ENCODE measurements at places on chromosomes 3 and 15.

GRCh38 chr3:32420126-32421038 is 28.7 kb downstream of the CMTM7 start:
- no peak for DNase-seq

DNA sequence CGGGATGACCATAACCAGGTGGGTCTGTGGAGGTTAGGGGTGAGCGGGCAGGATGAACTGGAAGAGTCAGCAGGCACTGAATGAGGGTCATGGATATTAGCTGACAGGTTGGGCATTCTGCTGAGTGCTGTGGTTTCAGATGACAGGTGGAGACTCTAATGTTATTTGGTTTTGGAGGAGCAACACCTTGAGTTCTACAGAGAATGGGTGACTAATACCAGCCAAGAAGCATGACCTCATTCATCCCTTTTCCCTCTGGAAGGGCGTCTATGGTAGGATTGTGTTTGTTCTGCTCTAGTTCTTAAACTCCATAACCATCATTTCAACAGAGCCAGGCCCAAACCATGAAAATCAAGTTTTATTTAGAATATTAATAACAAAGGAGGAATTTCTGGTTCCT is 550.7 kb upstream of the LMCD1 start:
- DNase-seq = no peak

GRCh38 chr15:33152502-33153109 is 41.9 kb downstream of the FMN1 start:
- DNase-seq = no peak

DNA sequence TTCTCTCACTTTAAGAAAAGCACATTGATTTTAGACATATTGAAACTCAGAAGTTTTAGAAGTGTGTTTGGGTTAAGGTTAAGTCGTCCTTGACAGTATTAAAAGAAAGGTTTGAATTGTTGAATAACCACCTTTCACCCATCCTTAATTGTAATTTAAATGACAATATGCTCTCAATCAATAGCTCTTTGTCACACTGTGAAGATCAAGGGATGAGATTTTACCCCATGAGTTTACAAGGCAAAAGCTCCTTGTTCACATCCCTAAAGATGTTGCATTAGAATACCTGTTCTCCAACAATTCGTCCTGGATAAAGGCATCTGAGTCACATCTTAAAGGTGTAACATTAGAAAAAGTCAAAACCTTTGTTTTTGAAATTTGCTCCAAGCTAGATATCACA is 220.4 kb upstream of the MDFIC2 start:
- DNase-seq = no peak

DNA sequence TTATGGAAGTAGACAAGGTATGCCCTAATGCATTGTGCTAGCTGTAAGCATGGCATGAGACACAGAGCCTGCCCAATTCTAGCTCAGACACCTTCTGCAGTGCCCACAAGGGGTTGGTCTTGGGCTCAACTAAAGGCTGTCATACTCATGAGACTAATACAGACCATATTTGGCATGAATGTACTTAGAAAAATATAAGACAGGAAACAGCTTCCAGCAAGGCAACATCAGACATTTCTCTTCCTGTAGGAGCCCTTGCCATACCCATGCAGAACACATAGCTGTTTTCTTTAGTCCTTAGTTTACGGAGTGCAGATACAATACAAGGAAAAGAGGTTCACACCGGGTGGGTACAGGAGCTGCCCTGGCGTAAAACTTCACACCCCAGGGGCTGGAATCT is 30.5 kb upstream of the NR1I2 start:
- no peak for DNase-seq

DNA sequence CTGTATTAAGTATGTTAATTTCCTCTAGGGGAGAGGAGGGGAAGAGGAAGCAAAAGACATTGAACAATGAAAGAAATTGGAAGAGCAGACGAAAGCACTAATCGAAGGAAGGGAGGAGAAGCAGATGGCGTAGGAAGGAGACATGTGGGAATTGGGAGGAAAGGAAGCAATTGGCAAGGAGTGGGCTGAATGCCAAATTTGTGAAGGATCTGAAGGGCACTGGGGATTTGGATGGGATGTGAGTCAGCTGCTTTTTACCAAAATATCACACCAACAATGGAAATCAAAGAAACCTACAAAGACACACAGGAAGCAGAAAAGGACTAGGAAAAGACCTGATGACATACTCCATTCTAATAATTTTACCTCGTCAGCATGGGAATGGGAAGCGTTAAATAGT is 1029.8 kb downstream of the ROBO1 start:
- no peak for DNase-seq

GRCh38 chr3:128532012-128532983 is 39.3 kb upstream of the GATA2 start:
- no peak for DNase-seq

GRCh38 chr15:76343313-76343996 is 6.9 kb downstream of the ISL2 start:
- no peak for DNase-seq

GRCh38 chr3:44825264-44825925 is 36.3 kb upstream of the TMEM42 start:
- no peak for DNase-seq

DNA sequence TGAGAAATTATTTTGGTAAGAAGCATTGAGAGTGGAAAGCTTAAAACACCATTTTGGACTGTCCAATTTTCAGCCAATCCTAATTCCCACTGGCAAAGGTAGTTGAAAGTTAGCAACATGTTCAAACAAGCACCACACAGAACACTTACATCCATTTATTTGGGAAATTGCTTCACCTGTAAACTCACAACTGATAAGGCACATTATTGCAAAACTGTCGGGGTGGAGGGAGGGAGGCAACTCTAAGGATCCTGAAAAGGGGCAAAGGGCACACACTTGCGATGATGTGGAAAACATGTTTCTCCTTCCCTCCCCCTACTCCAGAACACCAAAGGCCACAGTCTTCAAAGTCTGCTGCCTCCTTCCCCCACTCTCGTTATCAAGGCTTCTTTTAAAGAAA is 9.4 kb downstream of the TMEM41A start:
- no peak for DNase-seq

DNA sequence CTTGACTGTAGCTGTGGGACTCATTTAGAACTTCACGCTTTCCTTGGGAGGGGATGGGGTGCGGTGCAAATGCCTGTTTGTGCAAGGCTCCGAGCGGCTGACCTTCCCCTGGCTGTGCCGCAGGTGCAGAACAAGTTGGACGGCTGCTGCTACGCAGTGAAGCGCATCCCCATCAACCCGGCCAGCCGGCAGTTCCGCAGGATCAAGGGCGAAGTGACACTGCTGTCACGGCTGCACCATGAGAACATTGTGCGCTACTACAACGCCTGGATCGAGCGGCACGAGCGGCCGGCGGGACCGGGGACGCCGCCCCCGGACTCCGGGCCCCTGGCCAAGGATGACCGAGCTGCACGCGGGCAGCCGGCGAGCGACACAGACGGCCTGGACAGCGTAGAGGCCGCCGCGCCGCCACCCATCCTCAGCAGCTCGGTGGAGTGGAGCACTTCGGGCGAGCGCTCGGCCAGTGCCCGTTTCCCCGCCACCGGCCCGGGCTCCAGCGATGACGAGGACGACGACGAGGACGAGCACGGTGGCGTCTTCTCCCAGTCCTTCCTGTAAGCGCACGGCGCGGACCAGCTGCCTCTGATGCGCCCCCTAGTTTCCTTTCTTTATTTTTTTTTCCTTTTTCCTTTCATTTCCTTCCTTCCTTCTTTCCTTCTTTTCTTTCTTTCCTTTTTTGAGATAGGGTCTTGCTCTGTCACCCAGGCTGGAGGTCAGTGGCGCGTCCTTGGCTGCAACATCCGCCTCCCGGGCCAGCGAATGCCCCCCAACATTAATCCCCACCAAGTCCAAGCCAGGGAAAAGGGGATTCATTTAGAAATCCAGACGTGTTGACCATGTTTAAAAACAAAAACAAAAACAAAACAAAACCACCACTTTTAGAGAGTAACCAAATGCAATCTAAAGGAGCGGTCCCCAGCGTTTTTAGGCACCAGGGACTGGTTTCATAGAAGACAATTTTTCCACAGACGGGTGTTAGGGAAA is 42.7 kb downstream of the EIF2AK4 start:
- DNase-seq = no peak

DNA sequence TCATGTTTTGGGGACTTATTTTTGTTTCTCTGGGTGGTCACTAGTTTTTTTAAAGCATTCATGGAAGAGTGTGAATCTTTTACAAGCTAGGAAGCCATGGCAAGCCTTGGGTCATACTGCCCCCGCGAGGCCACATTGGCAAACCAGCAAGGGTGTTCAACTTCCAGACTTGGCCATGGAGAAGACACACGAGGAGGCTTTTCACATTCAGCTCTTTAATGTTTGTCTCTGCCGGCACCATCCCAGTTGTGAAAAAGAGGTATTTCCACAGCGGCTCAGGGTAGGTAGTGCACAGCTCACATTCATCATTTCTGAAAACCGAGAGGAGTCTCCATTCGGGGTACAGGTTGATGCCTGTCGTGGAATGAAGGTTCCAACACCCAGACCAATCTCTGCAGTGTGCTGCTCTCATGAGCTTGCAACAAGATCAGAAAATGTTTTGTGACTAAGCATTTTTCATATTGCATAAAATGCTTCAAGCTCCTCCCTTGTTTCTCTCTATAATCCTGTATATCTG is 7.7 kb downstream of the CCR5 start:
- peak; percentile 26 for DNase-seq

DNA sequence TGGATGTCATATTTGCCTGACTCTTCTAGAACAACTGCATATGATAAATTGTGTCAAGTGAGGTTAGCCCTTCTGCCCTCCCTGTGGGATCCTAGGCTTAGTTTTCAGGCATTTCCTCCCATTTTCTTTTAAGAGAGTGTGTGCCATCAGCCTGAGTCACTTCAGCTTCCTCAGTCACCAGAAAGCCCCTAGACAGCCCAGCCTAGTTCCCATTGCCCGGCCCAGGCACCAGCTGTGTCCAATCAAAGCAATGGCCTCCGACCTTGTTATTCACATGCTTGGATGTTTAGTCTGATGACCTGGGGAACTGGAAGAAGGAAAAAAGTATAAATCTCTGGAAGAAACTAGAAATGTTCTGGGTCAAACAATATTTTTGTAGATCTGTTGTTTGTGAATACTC is 221.9 kb upstream of the LRIG1 start:
- no peak for DNase-seq

DNA sequence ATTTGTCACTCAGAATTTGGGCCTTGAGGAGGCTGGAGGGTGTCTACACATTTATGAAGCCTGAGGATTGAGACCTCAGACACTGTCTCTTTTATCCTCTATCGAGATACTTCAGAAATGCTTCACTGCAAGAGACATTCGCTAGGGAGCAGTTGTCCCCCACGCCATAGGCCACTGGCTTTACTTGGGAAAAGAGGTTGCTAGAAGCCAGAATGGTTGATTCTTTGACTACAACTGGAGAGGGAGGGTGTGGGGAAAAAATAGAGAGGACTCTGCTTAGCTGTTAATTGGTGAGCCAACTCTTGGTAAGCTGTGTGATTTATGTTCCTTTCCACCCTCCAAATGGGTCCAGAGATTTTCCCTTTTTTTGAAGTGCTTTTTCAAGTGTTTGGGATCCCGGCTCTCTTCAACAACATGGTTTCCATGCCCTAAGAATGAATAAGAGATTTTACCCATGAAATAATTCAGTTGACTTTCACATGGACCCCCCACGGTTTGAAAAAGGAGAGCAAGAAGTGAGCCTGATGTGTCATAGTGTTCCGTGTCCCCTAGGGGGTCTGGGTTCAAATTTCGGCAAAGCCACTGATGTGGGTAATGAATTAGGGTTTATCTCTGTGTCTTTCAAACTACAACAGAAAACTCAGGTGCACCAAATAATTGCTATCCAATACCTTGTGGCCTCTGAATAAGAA is 2.7 kb downstream of the BOC start:
- DNase-seq = no peak

- no peak for DNase-seq
Observed at GRCh38 chr15:56454836-56455235, 10.1 kb downstream of the MNS1 start.

DNA sequence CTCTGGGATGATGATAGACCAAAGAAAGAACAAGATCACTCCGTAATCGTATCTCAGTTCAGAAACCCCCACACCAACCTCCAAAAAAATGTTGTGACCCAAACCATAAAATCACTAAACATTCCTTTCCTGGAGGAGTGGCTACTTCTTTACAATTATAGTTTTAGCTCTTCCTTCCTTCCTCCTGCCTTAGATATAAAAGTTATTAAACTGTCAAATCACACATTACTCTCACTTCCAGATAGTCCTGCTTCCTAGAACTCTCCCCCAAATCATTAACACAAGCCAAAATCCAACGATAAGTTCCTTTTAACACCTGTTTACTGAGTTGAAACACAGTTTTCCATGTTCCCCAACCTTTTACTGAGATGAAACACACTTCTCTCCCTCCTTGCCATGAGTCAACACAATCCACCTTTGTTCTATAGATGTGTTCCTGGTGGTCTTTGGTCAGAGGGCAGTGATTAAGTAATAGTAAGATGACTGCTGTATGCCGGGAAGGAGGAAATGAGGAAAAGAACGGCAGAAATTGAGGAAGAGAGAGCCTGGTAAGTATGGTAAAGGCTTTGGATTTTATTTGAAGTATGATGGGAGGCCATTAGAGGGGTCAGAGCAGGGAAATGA is 8.3 kb upstream of the CRYGS start:
- no peak for DNase-seq

GRCh38 chr3:177795859-177796258 is 598.6 kb upstream of the TBL1XR1 start:
- DNase-seq = no peak

GRCh38 chr15:33453761-33454160 is 143.0 kb downstream of the RYR3 start:
- DNase-seq = no peak

DNA sequence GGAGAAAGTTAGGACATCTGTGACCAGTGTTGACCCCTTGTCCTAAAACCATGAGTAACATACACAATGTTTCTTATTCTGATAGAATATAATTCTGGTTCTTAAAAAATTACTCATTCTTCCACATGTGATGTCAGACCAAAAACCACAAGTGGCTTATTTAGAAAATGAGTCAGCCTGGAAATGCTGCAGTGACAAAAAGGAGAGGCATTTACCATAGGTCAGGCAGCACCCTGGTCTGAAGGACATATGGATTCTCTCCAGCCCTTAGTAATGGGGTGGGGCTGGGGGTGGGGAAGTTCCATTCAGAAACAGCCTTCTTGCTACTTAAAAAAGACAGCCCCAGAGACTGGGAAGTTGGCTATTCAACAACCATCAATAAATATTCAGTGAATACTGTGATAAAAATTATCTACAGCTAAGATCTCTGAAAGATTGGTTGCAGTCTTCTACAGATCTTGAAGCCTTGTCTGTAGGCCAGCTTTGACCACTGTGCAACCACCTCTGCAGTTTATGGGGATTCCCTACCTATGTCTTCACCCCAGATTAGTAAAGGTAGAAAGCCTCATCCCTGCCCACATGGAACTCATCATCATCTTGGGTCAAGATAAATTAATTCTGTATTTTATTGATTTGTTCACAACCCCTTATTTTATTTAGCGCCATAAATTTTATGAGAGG is 34.9 kb upstream of the TIMP4 start:
- DNase-seq = peak; percentile 33

DNA sequence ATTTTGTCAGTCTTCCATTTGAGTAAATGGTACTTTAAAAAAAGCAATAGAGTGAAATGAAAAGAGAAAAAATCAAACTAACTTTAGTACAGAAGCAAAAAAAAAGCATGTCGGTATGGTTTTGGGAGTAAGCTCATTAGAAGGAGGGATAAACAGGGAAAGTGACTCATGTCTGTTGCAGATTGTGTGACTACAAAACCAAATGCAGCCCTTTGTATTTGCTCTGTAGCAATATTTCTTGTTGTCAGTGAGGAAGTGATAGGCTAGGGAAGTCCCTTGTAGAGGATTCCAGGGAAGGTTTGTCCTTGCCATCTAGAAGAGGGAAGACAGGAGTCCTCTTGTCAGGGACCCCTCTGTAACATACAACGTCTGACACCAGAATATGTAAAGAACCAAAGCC is 150.5 kb upstream of the POU1F1 start:
- DNase-seq = no peak

GRCh38 chr15:78075490-78076230 is 1.9 kb downstream of the TBC1D2B start:
- DNase-seq = no peak

All from CD8-positive, alpha-beta T cell (primary cell).